ENCODE measurements at places on chromosomes 1 and 21.

DNA sequence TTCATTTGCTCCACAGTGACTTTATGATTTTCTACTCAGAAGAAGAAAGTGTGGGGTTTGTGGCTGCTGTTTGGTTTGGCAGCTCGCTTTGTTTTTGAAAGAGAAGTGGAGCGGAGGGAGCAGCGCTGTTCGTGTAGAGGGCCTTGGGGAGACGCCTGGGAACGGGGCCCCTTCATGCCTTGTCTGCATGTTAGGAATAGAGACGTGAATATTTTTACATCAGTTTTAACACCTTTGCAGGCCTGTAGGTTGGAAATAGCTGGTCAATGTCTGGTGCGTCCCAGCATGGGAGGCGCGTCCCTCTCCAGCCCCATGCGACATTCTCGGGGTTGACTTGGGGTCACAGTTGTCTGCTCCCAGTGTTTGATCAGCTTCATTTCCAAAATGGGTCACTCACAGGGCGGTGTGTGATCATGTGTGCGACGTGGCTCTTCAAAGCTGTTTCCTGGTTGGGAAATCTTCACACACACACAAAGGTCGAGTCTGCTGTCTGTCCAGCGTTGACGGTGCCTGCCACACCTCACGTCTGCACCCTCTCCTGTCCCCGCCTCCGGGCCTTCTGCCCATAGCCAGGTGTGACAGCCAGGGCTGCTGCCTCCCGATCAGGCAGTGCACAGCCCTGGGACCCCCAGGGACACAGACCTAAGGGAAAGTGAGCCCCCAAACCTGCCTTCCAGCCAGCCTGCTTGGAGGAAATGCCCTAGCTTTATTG lies 149.2 kb downstream of the PSMG1 start:
- no peak for DNase-seq

GRCh38 chr1:239354231-239354630 lies 32.1 kb upstream of the CHRM3 start:
- no peak for DNase-seq

DNA sequence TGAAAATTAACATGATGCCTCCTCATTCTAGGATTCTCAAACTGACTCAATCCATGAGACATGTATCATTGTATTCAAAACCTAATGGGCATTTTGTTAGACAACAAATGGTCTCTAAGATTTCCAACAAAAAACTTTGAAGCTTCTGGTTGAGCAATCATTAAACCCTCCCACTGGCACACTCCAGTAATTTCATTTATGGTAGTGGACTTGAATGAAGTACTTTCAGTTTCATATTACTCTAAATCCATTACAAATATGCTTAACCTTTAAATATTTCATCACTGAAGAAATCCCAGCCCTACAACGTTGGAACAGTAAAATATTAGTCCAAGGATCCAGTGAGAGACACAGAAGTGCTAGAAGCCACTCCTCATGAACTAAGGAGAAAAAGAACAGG lies 43.5 kb downstream of the GBP6 start:
- no peak for DNase-seq

- DNase-seq: no peak
Observed at GRCh38 chr1:38454236-38454635, 405.3 kb downstream of the RRAGC start.

DNA sequence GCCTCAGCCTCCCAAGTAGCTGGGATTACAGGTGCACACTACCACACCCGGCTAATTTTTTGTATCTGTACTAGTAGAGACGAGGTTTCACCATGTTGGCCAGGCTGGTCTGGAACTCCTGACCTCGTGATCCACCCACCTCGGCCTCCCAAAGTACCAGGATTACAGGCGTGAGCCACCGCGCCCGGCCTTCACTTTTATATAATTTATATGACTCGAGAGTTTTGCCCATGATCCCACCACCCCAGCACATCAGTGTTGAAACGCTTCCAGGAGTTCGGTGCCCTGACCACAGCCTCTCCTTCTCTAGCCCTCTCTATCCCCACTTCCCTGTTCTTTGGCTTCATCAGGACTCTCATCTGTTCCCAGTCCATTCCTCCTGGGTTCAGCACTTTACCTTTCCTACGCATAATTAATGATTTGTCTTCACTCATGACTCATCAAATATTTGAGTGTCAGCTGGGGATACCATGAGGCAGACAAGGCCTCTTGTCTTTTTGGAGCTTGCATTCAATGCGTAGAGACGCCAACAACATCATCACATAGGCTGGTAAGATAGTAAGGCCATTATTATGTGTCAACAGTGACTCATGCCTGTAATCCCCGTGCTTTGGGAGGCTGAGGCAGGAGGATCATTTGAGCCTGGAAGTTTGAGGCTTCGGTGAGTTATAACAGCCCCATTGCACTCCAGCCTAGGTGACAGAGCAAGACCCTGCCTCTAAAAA lies 1.4 kb downstream of the PMF1 start:
- no peak for DNase-seq

- DNase-seq: no peak
Observed at GRCh38 chr1:230153641-230154296, 86.7 kb downstream of the GALNT2 start.

DNA sequence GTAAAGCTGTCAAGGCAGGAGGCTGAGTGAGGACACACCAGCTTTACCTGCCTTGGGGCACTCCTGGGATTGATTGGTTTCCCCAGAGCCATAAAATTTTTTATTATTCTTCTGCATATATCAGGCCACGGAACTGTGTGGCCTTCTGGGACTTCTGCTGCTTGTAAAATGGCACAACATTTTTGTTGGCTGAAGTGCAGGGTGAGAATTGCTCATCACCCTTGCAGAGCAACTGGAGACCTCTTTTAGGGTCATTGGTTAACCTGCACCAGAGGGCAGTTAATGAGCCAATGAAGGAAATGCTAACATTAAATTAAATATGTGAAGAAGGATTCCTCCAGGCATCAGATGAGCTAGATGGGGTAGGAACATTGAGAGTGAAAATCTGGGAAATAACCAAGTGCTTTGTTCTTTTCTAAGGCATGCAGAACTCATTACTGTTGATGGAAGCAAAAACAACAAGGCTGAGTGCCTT lies 87.7 kb downstream of the LTN1 start:
- no peak for DNase-seq

GRCh38 chr1:172960019-172960418 lies 90.7 kb downstream of the TNFSF18 start:
- DNase-seq: no peak

- no peak for DNase-seq
Observed at GRCh38 chr21:46661211-46661625, 25.7 kb downstream of the PRMT2 start.

GRCh38 chr1:235996048-235996785 lies 68.7 kb downstream of the NID1 start:
- no peak for DNase-seq
